ENCODE measurements at places on chromosomes 6 and 20.

DNA sequence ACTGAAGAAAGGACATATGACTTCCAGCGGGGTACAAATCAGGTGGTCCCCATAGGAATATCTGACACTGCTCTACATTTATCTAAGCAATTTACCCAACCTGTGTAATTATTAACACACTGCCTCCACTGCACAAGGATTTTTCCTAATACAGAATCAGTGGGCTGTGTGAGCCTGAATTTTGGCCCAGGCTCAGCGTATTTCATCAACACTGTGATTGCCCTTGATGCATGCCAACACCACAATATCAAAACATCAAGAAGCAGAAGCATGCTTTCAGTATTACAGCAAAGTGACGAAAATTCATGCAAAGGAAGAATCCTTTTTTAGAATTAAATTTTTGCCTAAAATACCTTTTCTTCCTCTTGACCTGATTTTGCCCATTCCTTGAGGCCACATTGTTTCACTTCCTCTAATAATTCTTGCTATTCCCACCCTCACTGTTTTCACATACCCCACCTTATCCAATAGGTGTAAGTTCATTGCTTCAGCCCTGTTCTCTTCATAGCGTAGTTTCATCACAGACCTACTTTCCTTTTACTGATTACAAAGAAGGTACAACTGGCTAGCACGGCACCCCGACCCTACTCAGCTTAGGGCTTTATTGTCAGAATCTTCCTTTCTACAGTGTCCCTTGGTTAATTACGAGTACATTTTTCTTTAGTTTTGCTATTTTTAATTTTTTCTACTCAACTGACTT, 83.7 kb upstream of the PTCHD4 start:
- DNase-seq = no peak

GRCh38 chr6:131638013-131638412, 911 bp downstream of the ENPP3 start:
- DNase-seq = no peak

DNA sequence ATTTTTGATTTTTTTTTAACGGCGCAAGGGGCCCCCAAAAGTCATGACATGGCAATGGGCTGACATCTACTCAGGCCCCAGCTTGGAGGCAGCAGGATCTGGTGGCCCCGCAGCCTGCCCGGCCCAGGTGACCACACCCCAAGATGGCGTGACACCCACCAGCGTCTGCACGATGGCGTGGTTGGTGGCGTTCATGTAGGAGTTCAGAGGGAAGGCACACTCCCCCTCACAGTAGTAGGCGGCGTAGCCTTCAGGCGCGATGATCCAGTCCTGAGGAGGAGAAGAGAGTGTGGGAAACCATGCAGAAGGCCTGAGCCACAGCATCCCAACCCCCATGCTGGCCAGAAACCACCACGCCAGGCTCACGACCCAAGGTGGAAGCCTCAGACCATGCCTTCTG, 93.4 kb downstream of the BMP7 start:
- no peak for DNase-seq

- DNase-seq = no peak
Measured at GRCh38 chr20:53159160-53159559, 187.0 kb downstream of the TSHZ2 start.

DNA sequence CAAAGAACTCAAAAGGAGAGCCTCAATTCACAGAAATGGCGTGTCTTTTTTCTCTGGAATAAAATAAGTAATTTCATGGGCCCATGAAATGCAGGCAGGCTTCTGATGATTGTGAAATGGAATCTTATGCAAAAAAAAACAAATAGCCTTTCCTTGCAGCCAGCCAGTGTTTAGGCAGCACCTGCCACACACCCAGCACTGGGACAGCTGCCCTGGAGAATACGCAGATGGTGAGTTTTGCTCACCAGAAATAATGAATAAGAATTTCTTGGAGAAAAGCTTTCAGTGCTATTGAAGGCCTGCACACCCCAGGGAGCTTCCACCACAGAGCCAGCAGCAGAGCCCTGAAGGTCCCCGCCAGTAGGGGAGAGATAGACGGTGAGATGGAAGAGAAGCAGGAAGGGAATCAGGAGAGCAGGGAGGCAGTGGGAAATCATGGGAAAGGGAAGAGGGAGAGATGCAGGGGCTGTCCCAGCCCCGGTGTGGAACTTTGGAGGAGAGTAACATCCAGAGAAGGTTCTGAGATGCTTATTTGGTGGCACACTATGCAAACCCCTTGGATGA, 54.9 kb downstream of the PXDC1 start:
- no peak for DNase-seq

GRCh38 chr6:125198398-125198937, 44.9 kb downstream of the TPD52L1 start:
- no peak for DNase-seq

- no peak for DNase-seq
Measured at GRCh38 chr6:6818078-6818639, 229.6 kb downstream of the LY86 start.

GRCh38 chr6:14559746-14560536, 442.4 kb downstream of the CD83 start:
- no peak for DNase-seq

DNA sequence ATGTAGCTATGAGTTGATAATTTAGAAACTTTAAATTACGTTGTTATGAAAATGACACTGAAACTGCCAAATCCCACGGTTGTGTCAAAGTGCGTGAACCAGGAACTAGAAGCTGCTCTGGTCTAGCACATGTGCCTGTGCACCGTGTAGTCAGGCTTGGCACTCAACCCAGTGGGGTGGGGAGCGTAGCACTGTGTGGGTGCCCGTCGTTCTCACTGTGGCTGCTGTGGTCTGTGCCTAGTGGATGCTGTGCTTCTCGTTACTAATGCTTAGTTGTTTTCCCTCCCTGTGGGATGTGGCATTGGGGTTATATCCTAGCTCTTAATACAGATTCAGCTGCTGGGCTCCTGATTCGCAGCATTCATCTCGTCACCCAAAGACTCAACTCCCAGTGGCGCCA, 46.2 kb upstream of the ADIG start:
- DNase-seq = no peak

DNA sequence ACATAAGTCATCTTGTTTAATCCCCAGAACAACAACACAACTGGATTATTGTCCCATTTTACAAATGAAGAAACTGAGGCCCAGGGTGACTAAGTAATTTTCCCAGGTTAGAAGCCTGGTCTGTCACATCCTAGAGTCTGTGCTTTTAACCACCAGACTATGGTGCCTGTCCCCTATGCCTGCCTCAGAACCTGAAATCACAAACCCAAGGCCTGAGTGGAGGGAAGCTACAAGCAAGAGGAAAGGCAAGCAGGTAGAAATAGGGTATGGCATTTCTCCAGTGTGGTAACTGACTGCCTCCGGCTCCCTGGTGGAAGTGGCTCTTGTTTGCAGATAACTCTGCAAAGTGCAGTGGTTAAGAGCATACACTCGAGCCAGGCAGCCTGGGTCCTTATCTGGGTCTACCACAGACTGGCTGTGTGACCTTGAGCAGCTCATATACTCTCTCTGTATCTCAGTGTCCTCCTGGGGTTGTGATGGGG, 2.5 kb downstream of the TMEM63B start:
- DNase-seq = no peak

DNA sequence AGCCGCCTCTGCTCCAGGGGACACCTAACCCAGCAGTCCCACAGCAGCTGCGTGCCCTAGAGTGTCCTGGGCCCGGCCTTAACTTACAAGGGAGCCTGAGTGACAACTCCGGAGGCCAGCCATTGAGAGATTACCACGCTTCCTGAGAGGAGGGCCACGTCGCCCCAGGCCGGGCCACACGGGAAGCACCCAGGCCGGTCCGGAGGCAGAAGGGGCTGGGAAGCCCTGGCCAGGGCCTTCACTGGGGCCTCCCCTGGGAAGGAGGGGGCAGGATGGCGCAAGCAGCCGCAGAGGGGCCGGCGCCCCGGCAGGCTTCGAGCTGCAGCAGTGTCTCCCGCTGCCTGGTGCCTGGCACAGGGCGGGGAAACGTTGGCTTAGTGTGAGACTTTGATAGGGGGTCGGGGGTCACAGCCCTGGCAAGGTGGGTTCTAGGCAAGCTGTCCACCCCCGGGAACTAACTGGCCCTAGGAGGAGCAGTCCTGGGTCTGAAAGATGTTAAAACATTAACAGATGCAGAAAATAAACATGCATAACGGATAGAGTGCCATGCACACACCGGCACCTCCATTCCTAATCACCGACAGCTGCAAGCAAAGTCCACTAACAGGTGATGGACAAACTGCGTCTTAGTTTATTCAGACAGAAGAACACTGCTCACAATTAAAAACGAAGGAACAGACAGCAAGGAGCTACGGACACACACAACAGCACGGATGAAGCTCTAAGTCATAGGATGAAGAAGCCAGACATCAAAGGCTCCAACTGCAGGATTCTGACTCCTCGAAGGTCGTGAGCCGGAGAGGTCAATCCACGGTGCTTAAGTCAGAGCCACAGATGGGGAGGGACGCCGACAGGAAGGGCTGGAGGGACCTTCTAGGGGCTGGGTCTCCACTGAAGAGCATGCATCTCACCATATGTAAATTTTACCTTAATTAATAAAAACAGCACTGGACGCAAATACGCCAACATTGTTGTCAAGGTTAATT, 17.4 kb downstream of the CHRNA4 start:
- no peak for DNase-seq

DNA sequence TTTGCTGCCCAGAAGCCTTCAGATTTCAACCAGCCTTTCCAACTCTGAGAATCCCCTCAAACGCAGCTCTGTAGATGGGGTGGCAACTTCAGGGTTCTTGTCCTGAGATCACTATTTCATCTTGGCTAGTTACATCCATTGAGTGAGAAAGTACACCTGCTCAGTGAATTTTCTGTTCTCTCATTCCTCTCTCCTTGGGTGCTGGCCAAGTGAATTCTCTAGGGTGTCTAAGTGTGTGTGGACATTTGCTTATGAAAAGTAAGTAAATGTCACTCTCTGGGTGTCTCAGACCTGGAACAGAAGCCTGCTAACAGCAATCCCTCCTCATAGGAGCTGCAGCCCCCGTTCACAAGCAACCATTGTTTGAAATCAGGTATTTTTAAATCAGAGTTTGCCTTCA, 3.8 kb downstream of the RIN2 start:
- DNase-seq = no peak

DNA sequence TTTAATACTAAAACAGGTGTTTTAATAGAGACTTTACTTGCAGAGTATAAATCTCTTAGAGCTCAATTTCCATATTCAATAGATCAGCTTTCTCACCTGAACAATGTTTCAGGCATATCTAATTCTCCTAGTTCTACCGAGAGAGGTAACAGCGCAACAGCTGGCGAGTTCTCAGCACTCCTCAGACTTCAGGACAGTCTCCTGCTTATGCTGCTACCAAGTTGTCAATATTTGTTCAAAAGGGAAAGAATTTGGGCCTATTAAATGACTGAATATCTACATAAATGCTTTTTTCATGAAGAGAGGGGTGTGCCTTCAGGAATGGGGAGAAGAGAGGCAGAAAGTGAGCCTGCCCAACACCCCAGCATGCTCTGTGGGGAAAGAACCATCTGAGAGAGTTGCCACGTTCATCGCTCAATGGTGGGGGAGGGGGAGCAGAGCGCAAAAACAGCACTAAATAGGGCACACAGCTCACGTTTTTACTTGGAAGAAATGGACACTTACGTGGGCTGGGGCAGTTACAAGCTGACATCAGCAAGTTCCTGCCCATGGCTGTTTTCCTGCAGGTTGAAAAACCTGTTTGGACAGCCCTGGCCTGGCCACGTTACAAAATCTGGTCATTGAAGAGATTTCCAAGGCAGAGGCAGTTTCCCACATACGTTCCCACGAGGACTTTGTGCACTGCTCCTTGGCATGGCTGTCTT, 38.0 kb downstream of the EZR start:
- DNase-seq = no peak

DNA sequence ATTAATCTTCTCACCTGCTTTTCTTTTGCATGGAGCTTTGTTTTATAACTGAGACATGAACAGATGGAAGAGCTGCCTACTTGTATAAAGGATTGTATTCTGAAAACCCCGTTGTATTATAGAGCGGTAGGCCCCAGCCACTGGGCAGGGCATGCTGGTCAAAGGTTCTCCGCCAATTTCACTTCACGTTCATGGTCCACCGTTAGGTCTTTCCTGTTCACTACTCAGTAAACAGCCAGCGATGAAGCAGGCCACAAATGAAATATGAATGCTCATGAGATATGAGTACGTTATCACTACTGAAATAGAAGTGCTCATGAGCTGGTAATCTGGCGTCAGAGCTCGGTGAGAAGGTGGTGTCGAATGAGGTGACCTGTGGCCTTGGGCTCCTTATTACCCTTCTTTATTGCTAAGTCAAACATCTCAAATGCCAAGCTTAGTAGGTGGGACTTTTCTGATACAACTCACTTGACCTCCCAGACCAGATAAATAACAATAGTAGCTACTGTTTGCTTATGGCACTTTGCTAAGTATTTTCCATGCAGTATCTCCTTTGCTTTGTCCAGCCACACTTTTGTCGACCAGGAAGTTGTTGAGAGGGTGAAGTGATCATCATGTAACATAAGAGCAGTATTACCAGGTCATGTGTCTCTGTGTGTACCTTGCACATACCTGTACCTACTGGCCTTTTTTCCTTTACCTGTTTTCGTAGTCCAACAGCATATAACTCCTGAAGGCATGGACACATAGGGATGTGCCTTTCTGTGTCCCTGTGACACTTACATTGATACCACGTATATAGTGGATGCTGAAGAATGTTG, 16.7 kb downstream of the EDN3 start:
- no peak for DNase-seq

DNA sequence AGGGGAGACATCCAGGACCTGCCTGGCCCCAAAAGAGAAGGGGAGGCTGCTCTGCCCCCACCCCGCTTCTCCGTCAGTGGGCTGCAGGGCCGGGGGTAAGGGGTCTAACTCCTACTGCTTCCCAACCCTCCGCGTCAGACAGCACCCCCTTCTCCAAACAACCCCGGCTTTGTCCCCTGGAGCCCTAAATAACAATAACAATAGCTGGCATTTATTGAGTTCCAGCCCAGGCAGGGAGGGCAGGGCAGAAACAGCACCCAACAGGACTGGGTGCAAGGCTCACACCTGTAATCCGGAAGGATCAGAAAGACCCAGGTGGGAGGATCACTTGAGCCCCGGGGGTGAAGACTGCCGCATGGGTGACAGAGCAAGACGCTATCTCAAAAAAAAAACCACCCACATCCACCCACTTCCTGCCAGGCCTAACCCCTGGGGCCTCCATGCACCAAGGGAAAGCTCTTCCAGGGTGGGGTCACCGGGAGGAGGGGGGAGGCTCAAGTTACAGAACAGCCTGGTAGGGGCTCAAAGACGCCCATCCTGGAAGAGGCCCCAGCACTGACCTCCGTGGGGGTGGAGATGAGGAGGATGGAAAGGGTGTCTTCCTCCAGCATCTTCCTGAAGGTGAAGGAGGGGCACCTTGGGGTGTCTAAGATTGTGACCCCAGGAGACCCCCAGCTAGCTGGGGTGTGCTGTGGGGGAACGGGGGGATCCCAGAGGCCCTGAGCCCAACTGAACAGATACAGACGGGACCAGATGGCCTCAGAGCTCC, 1.3 kb upstream of the FNDC11 start:
- no peak for DNase-seq

GRCh38 chr6:138972226-138972665, 15.8 kb downstream of the REPS1 start:
- DNase-seq = no peak
